ENCODE measurements at places on chromosomes 2 and 18. TPM values are rescaled to one million over a fixed set of nuclear protein-coding genes. Genes with fewer than 3 reads are reported as not detected.

TXNL4A gene
- 23.9 TPM for total RNA-seq

TRAK2 gene
- 62.2 TPM for total RNA-seq

ARHGEF33 gene
- 2.2 TPM for total RNA-seq

GAREM2 gene
- 2.0 TPM for total RNA-seq

GRCh38 chr18:57837917-57838548 lies 34.9 kb upstream of the ATP8B1 start:
- no peaks in the 10 kb centered on the region for H3K4me1 ChIP-seq
- DNase-seq = no peak
- H3K4me3 ChIP-seq = no peak overlapping the region

DNA sequence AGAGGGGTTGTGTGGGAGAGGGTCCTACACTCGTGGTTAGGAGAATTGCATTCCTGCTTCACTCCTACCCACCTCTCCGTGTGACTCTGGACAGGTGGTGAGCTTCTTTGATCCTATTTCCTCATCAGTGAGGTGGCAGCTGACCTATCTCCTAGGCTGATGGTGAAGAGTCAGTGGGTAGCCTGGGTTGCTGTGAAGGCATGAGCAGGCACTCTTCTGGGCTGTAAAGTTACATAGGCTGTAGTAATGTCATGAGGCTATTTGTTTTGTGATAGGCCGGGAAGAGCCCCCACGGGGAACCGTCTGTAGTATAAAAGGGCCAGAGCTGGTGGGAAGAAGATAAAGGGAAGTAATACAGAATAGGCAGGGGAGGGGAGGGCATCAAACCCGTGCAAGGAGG lies 83.8 kb downstream of the TMEM247 start:
- no peaks in the 10 kb centered on the region for H3K27me3 ChIP-seq
- no peak overlapping the region for H3K27ac ChIP-seq
- no peaks in the 10 kb centered on the region for H3K36me3 ChIP-seq
- no peak for DNase-seq
- no peak overlapping the region for H3K4me3 ChIP-seq

DNA sequence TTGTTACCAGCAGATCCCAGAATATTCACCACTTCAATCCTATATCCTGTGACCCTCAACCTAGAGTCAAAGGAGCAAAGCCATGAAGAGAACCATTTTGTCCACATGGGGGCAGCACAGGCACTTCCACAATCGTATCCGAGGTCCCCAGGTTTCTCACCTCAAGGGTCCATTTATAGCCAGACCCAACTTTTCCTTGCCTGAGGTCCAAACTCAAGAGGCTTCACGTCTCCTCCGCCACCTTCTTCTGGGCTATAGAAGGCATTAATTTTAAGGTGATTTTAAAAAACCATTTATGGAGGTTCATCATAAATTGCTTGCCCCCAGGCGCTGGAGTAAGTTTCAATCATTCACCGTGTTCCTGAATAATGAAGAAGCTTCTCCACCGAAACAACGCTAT lies 111.6 kb upstream of the NABP1 start:
- no peak overlapping the region for H3K27ac ChIP-seq

GRCh38 chr2:64402876-64403275 lies 51.1 kb upstream of the LGALSL start:
- peak overlapping the region; percentile 96 for H3K27ac ChIP-seq
- no peaks in the 10 kb centered on the region for H3K27me3 ChIP-seq
- no peaks in the 10 kb centered on the region for H3K4me1 ChIP-seq
- no peak for DNase-seq
- no peaks in the 10 kb centered on the region for H3K36me3 ChIP-seq
- H3K4me3 ChIP-seq = no peak overlapping the region

DNA sequence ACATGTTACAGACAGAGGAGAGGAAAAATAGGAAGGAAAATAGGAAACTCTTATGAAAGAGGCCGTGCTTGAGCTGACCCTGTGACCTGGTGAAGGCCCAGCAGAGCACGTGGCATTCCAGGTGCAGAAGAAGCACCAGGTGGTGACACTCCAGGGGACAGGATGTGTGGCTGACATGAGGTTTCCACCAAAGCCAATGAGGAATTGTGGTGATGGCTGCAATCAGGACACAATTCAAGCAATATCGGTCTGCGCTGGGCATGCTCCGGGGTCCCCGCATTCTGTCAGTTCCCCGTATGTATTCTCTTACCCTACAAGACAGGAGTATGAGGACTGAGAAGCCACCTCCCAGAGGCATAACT lies 504.2 kb downstream of the EIPR1 start:
- H3K4me1 ChIP-seq = no peaks in the 10 kb centered on the region
- no peaks in the 10 kb centered on the region for H3K27me3 ChIP-seq
- no peaks in the 10 kb centered on the region for H3K36me3 ChIP-seq
- no peak overlapping the region for H3K4me3 ChIP-seq

DNA sequence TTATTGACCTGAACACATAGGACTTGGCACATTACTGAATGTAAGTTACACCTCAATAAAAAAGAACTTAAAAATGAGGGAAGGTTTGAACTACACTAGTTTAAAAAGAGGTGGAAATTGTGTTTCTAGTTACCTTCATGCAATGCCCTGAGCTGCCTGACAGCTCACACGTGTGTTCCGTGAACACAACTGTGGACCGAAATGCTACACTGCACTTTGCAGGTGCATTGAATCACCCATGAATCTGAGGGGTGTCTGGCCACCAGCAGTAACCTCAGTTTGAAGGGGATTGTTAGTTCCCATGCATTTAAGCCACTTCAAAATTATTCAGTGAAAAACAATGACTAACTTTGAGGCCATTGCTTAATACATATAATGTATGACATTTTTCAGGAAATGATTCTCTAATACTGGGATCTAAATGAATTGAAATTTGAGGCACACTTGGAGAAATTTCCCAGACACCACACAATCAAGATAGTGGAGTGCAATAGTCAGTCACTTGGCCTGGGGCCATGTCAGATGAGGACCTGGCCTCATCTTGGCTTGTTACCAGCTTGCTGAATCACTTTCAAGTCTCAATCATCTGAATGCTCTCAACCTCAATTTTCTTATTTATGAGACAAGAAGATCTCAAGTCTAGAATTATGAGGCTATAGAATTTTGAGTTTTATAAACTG lies 59.3 kb downstream of the MYL12B start:
- no peak overlapping the region for H3K4me3 ChIP-seq
- no peak for DNase-seq
- H3K4me1 ChIP-seq = no peaks in the 10 kb centered on the region
- H3K27ac ChIP-seq = no peak overlapping the region
- no peaks in the 10 kb centered on the region for H3K36me3 ChIP-seq

- no peaks in the 10 kb centered on the region for H3K27me3 ChIP-seq
- no peak for DNase-seq
- no peaks in the 10 kb centered on the region for H3K36me3 ChIP-seq
- H3K4me1 ChIP-seq = no peaks in the 10 kb centered on the region
- no peak overlapping the region for H3K4me3 ChIP-seq
- H3K27ac ChIP-seq = no peak overlapping the region
Measured at GRCh38 chr2:10230499-10230898, 72.2 kb upstream of the HPCAL1 start.

DNA sequence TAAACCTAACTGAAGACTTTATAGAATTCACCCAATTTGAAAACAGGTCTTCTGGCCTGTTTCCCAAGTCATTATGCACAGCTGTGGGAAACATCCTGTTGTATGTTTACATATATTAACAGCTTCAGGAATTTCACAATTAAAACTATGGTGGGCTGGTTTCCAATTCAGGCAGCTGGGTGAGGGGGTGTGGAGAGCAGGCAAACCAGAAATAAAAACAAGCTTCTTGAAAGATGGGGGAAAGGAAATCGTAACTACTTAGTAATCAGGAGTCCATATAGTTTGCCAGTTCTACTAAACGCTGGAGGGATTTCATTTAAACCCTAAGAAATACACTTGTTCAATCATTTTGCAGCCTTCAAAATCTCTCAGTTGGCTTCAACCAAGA lies 22.8 kb downstream of the ATP8B1 start:
- no peaks in the 10 kb centered on the region for H3K36me3 ChIP-seq
- H3K27me3 ChIP-seq = no peaks in the 10 kb centered on the region
- no peak overlapping the region for H3K4me3 ChIP-seq
- H3K27ac ChIP-seq = peak overlapping the region; percentile 86

GRCh38 chr2:145753041-145753608 lies 1233.2 kb upstream of the ZEB2 start:
- DNase-seq = no peak
- H3K27me3 ChIP-seq = no peaks in the 10 kb centered on the region
- no peaks in the 10 kb centered on the region for H3K36me3 ChIP-seq
- H3K27ac ChIP-seq = no peak overlapping the region

- no peak for DNase-seq
- no peak overlapping the region for H3K27ac ChIP-seq
- no peak overlapping the region for H3K4me3 ChIP-seq
- no peaks in the 10 kb centered on the region for H3K4me1 ChIP-seq
- H3K27me3 ChIP-seq = no peaks in the 10 kb centered on the region
Measured at GRCh38 chr2:3631851-3632659, 25.9 kb upstream of the ALLC start.

GRCh38 chr2:32748158-32748557 lies 120.3 kb downstream of the TTC27 start:
- DNase-seq = no peak
- H3K27me3 ChIP-seq = no peaks in the 10 kb centered on the region
- H3K4me1 ChIP-seq = no peaks in the 10 kb centered on the region
- H3K4me3 ChIP-seq = no peak overlapping the region

DNA sequence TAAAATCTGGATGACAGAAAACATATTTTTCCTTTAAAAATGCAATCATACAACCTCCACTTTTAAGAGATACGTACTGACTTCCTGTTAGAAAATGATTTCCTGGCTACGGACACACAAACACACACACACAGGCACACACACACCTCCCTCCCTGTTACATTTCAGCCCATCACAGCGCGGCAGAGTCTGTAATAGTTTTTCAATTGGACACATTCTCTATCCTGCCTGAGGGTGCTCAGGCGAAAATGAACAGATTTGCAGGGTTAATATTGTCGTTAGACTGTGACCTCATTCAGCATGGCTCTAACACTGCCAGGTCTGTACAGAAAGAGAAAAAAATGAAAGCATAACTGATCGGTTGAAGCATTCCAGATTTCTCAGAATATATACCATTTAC lies 45.0 kb downstream of the KCTD1 start:
- H3K27ac ChIP-seq = no peak overlapping the region
- no peaks in the 10 kb centered on the region for H3K27me3 ChIP-seq
- DNase-seq = no peak
- H3K4me1 ChIP-seq = no peaks in the 10 kb centered on the region
- H3K4me3 ChIP-seq = peak overlapping the region; percentile 12

GRCh38 chr2:168097431-168097830 lies 150.0 kb downstream of the STK39 start:
- peak; percentile 48 for DNase-seq
- no peaks in the 10 kb centered on the region for H3K27me3 ChIP-seq
- no peak overlapping the region for H3K4me3 ChIP-seq
- H3K4me1 ChIP-seq = no peaks in the 10 kb centered on the region

GRCh38 chr18:62637807-62638687 lies 77.3 kb upstream of the PHLPP1 start:
- H3K27ac ChIP-seq = no peak overlapping the region
- no peaks in the 10 kb centered on the region for H3K4me1 ChIP-seq
- no peaks in the 10 kb centered on the region for H3K36me3 ChIP-seq
- no peaks in the 10 kb centered on the region for H3K27me3 ChIP-seq
- no peak for DNase-seq

GRCh38 chr2:166921261-166921896 lies 33.1 kb downstream of the XIRP2 start:
- H3K36me3 ChIP-seq = no peaks in the 10 kb centered on the region
- no peaks in the 10 kb centered on the region for H3K4me1 ChIP-seq
- no peak for DNase-seq
- no peak overlapping the region for H3K27ac ChIP-seq

DNA sequence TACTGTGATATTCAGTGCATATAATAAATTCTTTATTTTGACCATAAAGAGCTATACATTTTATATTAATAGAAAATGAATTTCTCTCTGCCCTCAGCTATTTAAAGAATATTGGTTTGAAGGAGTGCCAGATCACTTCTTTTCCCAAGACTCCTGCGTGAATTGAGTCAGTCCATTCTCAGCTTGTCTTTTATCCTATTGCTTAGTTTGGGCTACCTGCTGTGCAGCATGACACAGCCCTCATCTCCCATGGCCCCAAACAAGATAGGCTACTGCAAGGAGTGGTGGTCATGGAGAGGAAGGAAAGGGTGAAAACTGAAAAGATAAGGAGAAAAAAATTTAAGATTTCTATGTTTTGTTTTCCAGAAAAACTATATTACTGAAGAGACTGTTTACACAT lies 10.1 kb upstream of the FBXO11 start:
- H3K4me1 ChIP-seq = no peaks in the 10 kb centered on the region
- H3K4me3 ChIP-seq = no peak overlapping the region
- no peaks in the 10 kb centered on the region for H3K27me3 ChIP-seq
- no peak for DNase-seq
- no peak overlapping the region for H3K27ac ChIP-seq

DNA sequence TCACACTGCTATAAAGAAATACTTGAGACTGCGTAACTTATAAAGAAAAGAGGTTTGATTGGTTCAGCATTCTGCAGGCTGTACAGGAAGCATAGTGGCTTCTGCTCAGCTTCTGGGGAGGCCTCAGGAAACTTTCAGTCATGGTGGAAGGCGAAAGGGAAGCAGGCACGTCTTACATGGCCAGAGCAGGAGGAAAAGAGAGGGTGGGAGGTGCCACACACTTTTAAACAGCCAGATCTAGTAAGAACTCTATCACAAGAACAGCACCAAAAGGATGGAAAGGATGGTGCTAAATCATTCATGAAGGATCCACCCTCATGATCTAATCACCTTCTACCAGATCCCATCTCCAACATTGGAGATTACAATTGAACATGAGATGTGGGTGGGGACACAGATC lies 145.5 kb upstream of the OSR1 start:
- H3K4me3 ChIP-seq = no peak overlapping the region
- no peak for DNase-seq
- H3K27ac ChIP-seq = no peak overlapping the region

- no peaks in the 10 kb centered on the region for H3K27me3 ChIP-seq
- no peak overlapping the region for H3K4me3 ChIP-seq
- no peaks in the 10 kb centered on the region for H3K36me3 ChIP-seq
- no peak for DNase-seq
- no peak overlapping the region for H3K27ac ChIP-seq
- no peaks in the 10 kb centered on the region for H3K4me1 ChIP-seq
Measured at GRCh38 chr2:100141906-100142305, 484 bp downstream of the AFF3 start.

DNA sequence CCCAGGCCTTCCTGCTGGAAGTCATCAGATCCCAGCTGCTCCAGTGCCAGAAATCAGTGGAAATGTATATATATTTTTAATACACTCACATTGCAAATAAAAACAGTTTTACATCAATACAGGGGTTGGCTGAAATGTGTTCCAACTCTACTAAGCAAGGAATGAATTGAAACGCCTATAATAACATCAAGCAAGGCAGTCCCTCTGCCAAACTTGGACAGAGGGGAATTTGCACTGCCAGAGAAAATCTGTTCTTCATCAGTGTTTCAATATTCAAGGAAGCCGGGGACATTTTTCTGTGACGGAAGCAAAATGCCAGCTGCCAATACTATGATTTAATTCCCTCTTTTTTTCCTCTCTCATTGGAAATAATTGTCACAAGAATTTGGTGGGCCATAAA lies 335.3 kb downstream of the TNS1 start:
- no peak overlapping the region for H3K4me3 ChIP-seq
- H3K36me3 ChIP-seq = no peaks in the 10 kb centered on the region
- H3K27ac ChIP-seq = peak overlapping the region; percentile 3
- H3K27me3 ChIP-seq = no peaks in the 10 kb centered on the region

GRCh38 chr2:32743480-32744236 lies 115.8 kb downstream of the TTC27 start:
- no peaks in the 10 kb centered on the region for H3K27me3 ChIP-seq
- no peak overlapping the region for H3K27ac ChIP-seq
- no peak overlapping the region for H3K4me3 ChIP-seq
- DNase-seq = no peak

GRCh38 chr2:41896186-41896846 lies 151.5 kb upstream of the PKDCC start:
- H3K4me1 ChIP-seq = no peaks in the 10 kb centered on the region
- H3K36me3 ChIP-seq = no peaks in the 10 kb centered on the region
- no peak overlapping the region for H3K4me3 ChIP-seq
- DNase-seq = no peak
- H3K27ac ChIP-seq = no peak overlapping the region
